ENCODE measurements at places on chromosomes 11 and 22.

DNA sequence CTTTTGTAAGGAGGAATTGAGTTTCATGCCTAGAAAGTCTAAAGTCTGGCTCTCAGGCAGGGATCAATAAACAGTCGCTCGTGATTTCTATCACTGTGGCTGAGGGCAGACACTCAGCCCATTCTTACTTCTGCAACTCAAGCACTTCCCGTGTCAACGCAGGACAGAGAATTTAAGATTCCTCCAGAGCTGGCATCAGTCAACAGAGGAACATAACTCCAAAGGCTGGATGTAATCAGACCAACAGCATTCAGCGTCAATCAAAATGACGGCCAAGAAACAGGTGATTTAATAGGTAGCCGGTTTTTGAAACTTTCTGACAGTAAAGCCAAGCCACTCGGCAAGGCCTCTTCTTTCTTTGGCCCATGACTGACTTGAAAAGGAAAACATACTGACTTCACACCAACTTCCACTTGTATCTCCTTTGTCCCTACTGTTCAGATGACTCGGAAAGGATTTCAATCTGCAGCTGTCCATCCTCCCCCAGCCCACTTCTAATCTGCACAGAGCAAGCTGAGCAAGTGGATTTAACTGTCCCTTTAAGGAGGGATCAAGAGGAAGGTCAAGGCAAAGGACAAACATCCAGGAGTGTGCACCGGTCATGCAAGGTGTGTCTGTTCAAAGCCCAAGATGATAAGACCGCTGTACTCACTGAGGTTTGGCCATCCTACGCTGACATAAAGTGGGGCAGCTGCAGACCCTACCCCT, 9.5 kb downstream of the VPS37C start:
- no peak for DNase-seq

DNA sequence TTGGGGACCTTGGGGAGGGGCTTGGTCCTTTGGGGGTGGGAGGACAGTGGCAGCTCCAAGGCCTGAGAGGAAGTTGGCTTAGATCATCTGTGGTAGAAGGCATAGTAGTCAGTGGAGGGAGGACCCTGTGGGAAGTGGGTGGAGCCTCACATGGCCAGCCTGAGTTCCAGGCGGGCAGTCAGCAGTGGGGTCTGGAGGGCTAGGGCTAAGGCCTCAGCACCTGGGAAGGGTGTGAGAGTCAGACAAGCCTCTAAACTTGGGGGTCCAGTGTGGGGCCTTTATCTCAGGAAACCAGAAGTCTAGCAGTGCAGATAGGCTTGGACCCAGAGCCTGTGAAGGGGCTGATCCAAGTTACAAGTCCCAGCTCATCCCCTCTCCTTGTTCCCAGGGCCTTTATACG, 4.0 kb downstream of the NLRX1 start:
- DNase-seq, result no peak

- no peak for DNase-seq
Measured at GRCh38 chr11:129359748-129360147, 15.9 kb upstream of the BARX2 start.

DNA sequence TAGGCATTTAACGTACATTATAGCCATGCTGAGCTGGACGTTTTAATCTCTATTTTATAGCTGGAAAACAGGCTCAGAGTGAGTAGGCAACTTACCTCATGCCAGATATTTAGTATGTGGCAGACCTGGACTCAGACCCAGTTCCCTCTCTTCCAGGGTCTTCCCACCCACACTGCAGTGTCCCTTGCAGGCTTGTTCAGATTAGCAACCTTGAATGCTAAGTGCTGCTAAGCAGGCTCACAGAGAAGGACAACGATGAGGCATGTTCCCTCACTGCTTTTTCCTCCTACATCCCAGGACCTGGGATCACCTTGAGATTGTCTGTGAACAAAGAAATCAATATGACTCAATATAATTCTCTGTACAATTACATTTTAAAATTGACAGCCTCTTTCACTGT, 65.6 kb downstream of the NCAM1 start:
- no peak for DNase-seq

- DNase-seq, result no peak
Measured at GRCh38 chr11:73197348-73197747, 20.7 kb upstream of the P2RY2 start.

DNA sequence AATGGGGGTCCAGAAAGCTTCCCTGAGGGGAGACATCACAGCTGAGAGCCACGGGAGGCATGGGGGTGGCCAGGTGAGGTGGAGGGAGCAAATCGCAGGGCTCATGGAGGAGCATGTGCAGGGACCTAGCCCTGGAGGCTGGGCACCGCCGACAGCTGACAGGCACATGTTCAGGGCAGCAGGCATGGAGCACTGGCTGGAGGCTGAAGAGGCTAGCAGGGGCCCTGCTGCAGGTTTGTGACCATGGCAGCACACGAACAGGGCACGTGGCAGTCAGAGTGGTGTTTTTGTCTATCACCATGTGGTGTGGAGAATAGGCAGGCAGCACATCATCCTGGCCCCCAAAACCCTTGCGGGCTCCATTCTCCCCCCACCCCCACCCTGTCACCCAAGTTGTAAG, 10.1 kb upstream of the CDC42EP2 start:
- no peak for DNase-seq

- DNase-seq, result no peak
Measured at GRCh38 chr11:36996795-36997194, 398.8 kb upstream of the RAG2 start.

DNA sequence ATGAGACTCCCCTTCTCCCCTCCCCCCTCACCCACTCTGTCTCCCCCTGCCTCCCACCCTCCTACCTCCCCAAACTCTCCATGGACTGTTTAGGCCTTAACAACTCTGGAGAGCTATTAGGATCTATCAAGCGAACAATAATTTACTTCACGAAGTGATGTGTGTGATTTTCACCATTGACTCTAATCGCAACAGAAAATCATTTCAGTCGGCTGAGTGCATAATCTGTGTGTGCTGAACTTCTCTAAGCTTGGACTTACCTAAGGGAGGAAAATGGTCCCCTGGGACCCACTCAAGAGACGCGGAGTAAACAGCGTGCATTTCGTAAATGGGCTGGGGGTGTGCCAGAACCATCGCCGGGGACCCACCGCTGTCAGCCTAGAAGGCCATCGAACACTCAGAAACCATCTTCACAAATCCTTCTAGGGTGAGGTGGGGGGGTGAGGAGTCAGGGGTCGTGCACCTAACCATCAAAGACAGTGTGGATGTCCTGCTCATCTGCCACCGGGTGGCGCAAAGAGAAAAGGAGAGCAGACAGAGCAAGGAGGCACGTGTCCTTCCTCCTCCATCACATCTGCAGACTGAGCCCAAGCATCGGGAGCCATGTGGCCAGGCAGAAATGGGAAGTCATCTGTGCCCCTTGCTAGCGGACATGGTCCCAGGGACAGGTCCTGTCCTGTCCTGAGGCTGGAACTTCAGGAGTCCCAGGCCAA, 62.1 kb upstream of the NUP50 start:
- DNase-seq, result peak; percentile 21

DNA sequence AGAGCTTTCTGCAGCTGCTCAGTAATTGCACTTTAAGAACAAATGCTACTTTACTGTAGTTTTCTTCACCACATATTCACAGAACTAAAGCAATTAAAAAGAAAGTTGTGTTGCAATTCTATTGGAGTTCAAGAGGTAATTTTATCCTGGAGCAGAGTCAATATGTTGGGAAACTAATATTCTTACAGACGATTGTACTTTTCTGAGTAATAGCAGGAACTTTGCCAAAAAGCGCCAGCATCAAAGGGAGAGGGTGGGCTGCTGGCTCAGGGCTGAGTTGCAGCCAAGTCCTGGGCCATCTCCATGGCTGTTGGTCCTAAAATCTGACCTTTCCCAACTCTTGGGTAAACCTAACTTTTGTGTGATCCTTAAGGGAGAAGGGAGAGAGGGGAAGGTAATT, 73.6 kb upstream of the MYO18B start:
- DNase-seq, result no peak

- DNase-seq, result no peak
Measured at GRCh38 chr11:117928446-117929141, 608 bp downstream of the TMPRSS13 start.

DNA sequence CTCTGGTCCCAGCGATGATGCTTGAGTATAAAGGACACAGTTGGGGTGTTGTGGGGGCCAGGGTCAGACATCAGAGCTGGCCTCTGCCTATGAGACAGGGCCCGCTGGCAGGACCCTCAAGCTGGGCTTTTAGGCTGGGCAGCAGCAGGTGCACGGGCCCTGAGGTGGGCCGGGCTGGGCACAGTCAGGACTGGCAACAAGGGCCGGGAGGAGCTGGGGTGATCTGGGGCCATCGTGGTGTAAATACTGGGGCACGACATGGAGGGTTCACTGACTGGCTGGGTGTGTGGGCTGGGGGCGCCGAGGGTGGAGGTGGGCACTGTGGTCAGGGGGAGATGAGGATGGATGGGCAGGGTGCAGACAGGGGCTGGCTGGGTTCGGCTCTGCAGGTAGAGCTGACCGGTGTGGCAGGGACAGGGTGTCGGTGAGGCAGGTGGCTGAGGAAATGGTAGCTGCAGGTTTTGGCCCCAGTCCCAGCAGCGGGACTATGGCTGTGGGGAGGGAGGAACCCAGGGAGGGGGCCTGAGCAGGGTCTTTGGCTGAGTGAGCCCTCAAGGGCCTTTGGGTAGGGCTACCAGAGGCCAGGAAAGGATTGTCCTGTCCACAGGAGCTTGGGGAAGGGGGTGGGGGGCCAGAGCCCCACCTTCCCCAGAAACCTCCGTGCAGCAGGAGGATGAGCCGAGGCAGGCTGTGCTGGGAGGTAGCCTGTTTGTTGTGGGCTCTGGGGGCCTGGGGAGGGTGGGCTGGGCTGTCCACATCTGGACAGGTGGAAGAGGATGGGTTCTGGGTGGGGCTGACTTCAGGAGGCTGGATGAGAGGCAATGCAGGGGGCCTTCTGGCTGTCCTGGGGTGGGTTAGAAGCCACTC, 81.4 kb downstream of the KCNQ1 start:
- DNase-seq, result no peak

DNA sequence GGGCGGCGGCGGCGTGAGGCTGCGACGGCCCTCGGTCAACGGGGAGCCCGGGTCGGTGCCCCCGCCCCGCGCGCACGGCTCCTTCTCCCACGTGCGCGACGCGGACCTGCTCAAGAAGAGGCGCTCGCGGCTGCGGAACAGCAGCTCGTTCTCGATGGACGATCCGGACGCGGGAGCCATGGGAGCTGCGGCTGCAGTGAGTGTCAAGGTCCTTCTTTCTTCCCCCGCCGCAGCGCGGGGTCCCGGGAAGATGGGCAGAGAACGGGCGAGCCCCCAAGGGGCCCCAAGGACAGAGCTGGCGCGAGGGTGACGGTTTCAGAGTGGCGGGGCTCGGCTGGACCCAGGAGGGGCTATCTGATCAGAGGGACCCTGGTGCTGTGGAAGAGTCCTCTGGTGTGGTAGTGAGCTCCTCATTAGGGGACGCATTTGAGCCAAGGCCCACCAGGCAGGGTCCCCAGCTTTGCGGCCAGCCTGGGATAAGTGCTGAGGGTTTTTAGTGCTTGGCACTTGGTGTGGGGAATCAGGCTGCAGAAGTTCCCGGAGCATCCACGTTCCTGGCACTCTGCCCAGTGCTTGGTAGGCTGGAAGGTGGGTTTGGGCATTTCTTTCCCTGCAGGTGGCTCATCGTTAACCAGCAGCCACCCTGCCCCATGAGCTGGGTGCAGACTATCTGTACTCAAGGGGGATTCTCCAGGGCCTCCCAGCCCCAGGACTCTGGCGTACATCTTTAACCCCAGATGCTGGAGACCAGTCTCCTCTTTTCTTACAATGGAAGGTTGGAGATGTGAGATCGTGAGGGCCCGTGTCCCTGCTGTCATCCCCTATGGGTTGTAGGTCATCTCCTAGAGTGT, 9.8 kb downstream of the EHBP1L1 start:
- no peak for DNase-seq

GRCh38 chr11:134794192-134794591, 382.1 kb upstream of the B3GAT1 start:
- no peak for DNase-seq

DNA sequence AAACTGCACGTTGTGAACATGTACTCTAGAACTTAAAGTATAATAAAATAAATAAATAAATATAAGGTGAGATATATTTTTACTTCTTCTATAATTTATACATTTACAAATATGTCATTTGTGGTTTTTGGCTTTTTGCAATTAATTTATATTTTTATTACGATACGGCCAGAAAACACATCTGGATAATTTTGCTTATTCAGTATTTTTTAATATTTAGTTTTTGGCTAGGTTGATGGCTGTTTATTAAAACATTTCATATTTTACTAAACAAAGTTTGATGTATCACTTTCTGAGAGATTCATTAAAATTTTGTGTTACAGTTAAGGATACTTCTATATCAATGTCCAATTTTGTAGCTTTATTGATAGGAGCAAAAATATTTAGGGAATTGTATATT, 15.7 kb upstream of the TYR start:
- DNase-seq, result no peak

- no peak for DNase-seq
Measured at GRCh38 chr11:59062602-59063529, 23.2 kb upstream of the GLYATL1B start.

DNA sequence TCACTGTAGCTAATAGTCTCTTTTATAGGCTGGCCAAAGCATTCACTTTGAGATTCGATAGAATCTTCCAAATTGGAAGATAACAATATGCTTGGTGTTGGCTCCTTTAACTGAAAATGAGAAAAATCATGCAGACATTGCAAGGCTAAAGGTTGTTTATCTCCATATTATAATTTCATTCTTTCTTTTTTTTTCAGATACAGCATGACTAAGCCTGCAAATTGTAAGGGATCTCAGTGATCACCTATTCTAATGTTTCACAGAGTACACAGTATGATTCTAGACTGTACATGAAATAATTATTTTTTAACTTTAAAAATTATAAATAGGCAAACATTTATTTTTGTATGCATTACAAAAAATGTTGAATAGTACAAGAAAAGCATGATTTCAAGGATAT, 451.7 kb upstream of the DDI1 start:
- no peak for DNase-seq

GRCh38 chr22:26894362-26894761, 237.0 kb downstream of the MIAT start:
- no peak for DNase-seq

GRCh38 chr22:22968366-22968765, 80.8 kb downstream of the IGLL5 start:
- no peak for DNase-seq

DNA sequence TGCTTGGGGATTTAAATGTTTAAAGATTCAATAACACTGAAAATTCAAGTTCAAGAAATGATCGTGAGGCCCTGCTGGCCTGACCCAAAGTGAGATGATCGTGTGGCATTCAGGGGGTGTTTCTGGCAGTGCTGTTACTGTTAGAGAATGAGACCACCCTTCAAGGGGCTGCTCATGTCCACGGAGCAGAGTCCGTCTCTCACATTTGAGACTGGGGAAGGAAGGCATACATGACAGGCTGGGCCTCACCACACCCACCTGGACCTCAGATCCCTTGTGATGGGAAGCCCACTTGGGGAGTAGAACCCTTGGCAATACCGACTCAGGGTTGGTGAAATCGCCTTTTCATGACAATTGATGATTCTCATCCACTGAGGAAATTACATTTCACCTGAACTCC, 16.1 kb upstream of the NRIP3 start:
- no peak for DNase-seq

DNA sequence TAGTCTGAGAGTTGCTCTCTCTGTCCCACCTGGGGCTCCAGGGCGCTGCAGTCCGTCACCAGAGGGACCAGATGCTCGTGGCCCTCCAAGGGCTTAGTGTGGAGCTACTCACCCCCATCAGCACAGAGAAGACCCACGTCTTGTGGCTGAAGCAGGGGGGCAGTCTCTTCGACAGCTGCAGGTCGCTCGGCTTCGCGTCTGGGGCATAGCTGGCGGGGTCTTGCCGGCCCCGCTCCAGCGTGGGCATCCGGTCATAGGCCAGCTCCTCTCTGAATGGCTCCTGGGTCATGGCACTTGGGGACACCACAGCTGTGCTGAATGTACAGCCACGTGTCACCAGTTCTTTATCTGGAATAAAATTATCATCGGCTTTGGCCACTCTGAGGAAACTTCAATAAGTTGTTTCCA, 608 bp downstream of the MLC1 start:
- DNase-seq, result no peak

All from stimulated activated CD4-positive, alpha-beta T cell treated with anti-CD3 and anti-CD28 coated beads, TNF-alpha, amount 100 ng/mL, for 24 hours (primary cell).